ENCODE measurements at places on chromosomes 11 and 22.
A peak's percentile ranks its signal among the peaks of the same experiment; 100 is the strongest.

- DNase-seq, result no peak
Observed at GRCh38 chr11:100808904-100809491, 121.9 kb downstream of the ARHGAP42 start.

DNA sequence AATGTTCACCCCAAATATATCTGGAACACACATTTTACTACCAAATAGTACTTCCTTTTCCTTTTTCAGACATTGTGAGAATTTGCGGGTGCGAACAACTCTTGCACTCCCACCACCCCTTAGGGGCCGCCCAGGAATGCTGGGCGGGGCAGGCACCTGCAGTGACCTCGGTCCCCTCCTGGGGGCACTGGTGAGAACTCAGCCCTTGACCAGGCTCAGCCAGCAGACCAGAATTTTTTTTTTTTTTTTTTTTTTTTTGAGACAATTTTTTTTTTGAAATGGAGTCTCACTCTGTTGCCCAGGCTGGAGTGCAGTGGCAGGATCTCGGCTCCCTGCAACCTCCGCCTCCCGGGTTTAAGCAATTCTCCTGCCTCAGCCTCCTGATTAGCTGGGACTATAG is 75.8 kb downstream of the ARHGAP8 start:
- no peak for DNase-seq

GRCh38 chr11:42779555-42779954 is 532.2 kb upstream of the API5 start:
- DNase-seq, result no peak

- DNase-seq, result no peak
Observed at GRCh38 chr22:39915295-39915726, 14.4 kb downstream of the GRAP2 start.

GRCh38 chr11:123461164-123461563 is 31.1 kb downstream of the GRAMD1B start:
- DNase-seq, result peak; percentile 31

- DNase-seq, result peak; percentile 18
Observed at GRCh38 chr11:3610846-3611245, 30.9 kb downstream of the ART5 start.

DNA sequence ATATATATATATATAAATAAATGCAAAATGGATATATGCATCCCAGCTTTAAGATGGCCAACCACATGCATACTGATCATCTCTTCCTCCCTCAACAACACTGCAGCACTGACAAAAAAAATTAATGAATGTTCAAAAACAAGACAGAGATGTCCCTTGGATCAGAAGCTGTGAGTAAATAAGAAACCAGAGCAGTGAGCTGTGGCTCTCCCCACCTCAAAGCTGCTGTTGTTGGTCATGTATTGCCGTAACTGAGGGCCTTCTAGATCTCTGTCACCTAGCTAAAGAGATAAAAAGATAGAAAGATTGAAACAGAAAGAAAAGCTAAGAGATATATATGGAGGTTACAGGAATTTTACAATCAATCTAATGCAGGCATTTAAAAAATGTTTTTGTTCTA is 15.5 kb upstream of the TMEM135 start:
- no peak for DNase-seq

DNA sequence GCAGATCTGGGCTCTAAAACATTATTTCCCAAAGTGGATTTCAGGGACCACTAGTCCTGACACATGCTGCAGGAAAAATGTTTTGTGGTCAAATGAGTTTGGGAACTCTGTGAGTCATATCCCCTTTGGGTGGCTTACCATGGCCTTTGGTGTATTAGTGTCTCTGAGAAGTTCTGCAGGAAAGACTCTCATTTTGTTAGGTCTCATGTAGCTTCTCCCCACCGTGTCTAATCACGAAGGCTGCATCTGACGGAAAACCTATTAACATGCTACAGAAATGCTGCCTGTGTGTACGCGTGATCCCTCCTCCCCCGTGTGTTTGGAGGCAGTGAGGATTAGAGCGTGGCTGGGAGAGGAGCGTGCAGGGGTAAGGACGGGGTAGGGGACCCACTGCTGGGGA is 191.7 kb downstream of the ST3GAL4 start:
- DNase-seq, result no peak

GRCh38 chr22:40385036-40385782 is 14.8 kb downstream of the SGSM3 start:
- DNase-seq, result no peak

DNA sequence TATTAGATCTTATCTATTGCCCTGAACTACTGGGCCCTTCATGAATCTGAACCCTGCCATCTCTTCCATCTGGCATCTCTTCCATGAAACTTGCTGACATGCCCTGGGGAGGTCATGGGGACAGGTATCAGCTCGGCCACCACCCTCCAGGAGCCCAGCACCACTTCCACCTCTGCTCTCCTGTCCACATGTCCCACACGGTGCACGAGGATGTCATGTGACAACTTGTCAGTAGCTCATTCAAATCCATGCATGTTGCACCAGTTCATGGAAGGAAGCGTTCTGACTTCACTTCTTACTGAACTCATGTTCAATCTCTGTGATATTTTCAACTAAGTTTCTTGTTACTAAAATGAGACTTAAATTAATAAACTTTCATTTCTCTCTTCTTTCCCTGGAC is 16.6 kb downstream of the YPEL1 start:
- no peak for DNase-seq

GRCh38 chr11:95680169-95680929 is 109.2 kb downstream of the FAM76B start:
- DNase-seq, result no peak

- DNase-seq, result no peak
Observed at GRCh38 chr11:86978247-86978646, 23.1 kb upstream of the FZD4 start.

DNA sequence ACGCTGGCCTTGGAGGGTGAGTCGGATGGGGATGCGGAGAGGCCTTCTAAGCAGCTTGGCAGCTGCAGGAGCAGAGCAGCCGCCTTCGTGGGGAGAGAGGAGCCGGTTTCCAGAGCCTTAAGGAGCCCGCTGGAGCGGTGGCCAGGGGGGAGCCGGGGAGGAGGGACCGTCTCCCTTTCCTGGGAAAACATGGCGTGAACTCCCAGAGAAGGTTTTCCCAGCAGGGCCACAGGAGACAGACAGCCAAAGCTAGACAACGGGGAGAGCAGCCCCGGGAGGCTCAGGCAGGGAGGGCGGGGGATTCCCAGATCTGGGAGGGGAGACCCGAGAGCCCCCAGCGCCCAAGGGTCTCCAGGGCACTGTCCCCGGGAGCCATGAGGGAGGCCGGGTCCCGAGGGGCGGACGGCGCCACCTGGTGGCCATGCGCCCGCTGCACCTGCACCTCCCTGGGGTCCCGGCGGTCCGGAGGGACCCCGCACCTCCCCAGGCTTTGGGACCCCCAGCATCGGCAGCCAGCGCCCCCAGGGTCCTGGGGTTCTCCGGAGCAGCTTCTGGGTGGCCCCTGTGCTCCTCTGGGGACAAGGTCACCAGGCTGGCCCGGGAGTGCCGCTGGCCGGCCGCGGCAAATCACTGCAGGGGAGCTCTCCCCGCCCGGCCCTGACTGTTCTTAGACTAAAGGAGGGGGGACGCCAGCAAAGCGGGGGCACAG is 2.4 kb upstream of the SYT8 start:
- no peak for DNase-seq

- DNase-seq, result peak; percentile 87
Observed at GRCh38 chr11:125951731-125952130, 5.9 kb downstream of the VSIG10L2 start.

- peak; percentile 88 for DNase-seq
Observed at GRCh38 chr11:128692753-128693415, 988 bp upstream of the FLI1 start.

- no peak for DNase-seq
Observed at GRCh38 chr22:27809226-27809603, 7.7 kb upstream of the MN1 start.

GRCh38 chr22:40055143-40055883 is 60.6 kb downstream of the FAM83F start:
- no peak for DNase-seq

DNA sequence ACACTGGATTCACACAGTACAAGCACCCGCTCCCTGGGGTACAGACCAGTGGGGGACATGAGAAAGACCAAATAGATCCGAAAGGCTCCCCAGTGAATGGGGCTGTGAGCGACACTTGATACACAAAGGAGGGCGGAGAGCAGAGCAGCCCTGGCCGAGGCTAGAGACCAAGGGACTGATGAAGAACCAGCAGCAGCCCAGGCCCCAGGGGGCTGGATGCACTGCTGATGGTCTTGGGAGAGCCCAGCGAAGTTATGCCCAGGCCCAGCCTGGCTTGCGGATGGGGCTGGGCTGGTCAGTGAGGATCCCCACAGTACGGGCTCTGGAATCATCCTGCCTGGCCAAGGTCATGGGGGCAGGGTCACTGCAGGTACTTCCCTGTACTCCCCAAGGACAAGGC is 23.2 kb downstream of the ARHGAP1 start:
- DNase-seq, result no peak

- no peak for DNase-seq
Observed at GRCh38 chr22:21593406-21594232, 26.1 kb downstream of the UBE2L3 start.

- DNase-seq, result no peak
Observed at GRCh38 chr11:60195923-60196368, 13.1 kb upstream of the MS4A6A start.

DNA sequence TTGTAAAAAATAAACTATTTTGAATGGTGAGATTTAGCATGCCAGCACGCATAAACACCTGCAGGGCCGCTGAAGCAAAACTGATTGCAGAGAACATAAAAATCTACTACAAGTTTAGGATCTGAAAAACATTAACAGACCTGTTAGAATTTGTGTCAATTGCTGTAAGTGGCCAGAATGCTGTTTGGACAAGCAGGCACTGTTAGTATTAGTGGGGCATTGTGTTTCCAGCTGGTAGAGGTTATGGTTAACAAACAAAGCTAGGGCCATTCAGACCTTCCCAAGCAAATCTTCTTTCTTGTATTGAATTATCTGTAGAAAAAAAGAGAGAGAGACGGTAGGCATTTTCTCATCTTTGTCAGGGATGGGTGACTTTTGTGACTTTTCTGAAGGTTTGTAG is 57.6 kb upstream of the OLFML1 start:
- no peak for DNase-seq

GRCh38 chr22:49076300-49077035 is 751.2 kb downstream of the BRD1 start:
- DNase-seq, result no peak

- DNase-seq, result no peak
Observed at GRCh38 chr11:78570031-78570430, 4.6 kb downstream of the NARS2 start.

DNA sequence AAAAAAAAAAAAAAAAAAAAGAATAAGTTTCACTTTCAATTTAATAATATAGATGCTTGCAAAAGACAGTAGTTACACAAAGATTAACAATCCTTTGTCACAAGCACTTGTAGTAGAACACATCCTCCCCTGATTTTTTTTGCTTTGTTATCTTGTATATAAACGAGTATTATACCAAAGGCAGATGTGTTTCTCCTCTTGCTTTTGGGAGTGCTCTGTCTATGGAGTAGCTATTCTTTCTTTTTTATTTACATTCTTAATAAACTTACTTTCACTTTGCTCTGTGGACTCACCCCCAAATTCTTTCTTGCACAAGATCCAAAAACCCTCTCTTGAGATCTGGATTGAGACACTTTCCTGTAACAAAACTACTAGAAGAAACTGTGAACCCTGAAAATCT is 3.4 kb upstream of the MRPL16 start:
- no peak for DNase-seq

DNA sequence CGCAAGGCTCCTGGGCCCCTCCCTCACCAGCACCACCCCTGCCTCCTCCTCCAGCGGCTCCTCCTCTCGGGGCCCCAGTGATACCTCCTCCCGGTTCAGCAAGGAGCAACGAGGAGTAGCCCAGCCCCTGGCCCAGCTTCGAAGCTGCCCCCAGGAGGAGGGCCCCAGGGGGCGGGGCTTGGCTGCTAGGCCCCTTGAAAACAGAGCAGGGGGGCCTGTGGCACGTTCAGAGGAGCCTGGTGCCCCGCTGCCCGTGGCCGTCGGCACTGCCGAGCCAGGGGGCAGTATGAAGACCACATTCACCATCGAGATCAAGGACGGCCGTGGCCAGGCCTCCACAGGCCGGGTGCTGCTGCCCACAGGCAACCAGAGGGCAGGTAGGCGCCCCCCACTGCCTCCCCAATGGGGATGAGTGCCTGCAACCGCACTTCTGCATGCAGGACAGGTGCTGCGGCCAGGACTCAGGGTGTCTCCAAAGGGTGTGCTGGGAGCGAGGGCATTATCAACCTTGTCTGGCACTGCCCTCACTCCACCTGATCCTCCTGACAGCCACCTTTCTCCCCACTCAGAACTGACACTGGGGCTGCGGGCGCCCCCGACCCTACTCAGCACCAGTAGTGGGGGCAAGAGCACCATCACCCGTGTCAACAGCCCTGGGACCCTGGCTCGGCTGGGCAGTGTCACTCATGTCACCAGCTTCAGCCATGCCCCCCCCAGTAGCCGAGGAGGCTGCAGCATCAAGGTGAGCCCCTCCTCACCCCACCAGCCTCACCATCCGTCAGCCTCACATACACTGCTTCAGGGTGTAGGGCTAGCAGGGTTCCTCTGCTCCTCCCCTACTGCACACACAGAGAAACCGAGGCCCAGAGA is 10.2 kb downstream of the SMTN start:
- DNase-seq, result no peak

GRCh38 chr11:43419460-43419859 is 60.7 kb downstream of the TTC17 start:
- DNase-seq, result no peak

- DNase-seq, result no peak
Observed at GRCh38 chr11:45909594-45910475, 2.8 kb upstream of the FREY1 start.

DNA sequence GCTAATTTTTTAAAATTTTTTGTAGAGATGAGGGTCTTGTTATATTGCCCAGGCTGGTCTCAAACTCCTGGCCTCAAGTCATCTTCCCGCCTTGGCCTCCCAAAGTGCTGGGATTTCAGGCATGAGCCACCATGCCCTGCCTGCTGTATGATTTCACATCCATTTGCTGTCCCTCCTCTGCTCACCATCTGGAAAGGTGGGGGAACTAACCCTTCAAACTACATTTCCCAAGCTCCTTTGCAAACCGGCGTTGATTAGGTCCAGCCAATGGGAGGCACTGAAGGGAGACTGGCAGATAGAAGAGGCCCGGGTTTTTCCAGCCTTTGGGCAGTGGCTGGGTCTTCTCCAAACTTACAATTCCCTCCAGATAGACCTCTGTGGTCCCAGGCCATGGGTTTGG is 19.3 kb downstream of the RFPL1 start:
- no peak for DNase-seq

DNA sequence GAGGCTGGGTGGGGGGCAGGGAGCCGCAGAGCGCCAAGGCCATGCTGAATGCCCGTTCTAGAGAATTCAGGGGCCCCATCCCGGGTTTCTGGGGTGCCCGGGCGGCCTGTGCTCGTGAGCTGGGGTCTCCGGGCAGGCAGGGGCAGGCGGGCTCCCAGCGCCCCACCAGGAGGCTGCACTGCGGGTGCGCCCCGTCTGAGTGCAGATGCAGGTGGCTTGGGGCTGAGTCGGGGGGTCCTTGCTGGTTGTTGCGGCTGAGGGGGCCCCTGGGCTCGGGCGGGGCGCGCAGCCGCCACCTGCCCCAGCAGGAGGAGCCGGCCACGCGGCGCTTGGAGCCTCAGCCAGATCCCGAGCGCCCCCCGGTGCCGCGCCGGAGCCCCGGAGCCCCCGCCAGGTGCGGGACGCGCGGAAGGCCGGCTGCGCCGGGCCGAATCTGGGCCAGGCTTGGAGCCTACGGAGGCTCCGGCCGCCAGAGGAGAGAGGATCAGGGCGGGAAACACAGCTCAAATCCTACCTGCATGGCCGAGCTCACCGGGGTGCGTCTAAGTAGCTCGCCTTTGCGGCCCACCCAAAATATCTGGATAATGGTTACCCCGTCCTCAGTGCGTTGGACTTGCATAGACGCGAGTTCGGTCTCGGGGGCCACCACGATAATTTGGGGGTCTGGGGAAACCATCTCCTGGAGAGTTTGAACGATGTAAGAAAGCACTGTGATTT is 590 bp upstream of the IGF2 start:
- DNase-seq, result no peak

All from lower leg skin (tissue), 4 donors.